NCI-H1048 (cell line): ENCODE measurements at places on chromosomes 11 and 22.

GRCh38 chr11:112186304-112186703 lies 11.0 kb downstream of the BCO2 start:
- DNase-seq, result no peak

DNA sequence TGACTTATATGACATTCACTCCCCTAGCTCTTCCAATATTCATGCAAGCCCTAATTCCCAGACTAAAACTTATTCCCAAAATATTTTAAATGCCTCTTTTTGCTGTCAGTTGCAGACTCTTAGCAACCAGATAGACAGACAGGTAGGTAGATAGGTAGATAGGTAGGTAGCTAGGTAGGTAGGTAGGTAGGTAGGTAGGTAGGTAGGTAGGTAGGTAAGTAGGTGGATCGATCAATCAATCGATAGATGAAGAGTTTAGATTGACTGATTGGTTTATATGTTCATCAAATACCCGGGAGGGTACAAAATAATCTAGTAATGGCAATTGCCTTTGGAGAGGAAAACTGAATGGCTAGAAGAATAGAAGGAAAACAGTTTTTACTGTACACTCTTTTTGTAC lies 86.3 kb downstream of the TTC28 start:
- DNase-seq, result no peak

GRCh38 chr22:42217019-42217751 lies 53.3 kb downstream of the TCF20 start:
- DNase-seq, result no peak

GRCh38 chr11:129275828-129276227 lies 83.7 kb upstream of the ARHGAP32 start:
- DNase-seq, result no peak

DNA sequence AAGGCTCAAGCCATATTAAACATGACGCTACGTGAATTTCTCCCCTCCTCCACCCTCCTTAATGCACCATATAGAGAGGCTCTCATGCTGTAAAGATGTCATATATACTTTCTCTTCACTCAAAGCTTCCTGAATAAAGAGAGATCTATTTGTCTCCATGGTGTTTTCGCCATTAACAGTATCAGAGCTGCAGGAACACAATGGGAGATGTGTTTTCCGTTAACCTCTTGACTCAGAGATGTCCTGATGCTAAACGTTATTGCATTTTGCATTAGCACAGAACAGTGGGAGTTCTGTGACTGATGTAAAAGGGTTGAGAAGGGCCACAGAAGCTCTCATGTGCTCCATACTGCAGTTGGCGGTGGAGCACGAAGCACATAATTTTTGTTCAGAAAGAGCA lies 25.7 kb upstream of the BLID start:
- DNase-seq, result no peak

GRCh38 chr11:28673691-28674432 lies 565.7 kb downstream of the METTL15 start:
- no peak for DNase-seq

GRCh38 chr22:38267086-38267485 lies 5.7 kb downstream of the TMEM184B start:
- DNase-seq, result no peak

DNA sequence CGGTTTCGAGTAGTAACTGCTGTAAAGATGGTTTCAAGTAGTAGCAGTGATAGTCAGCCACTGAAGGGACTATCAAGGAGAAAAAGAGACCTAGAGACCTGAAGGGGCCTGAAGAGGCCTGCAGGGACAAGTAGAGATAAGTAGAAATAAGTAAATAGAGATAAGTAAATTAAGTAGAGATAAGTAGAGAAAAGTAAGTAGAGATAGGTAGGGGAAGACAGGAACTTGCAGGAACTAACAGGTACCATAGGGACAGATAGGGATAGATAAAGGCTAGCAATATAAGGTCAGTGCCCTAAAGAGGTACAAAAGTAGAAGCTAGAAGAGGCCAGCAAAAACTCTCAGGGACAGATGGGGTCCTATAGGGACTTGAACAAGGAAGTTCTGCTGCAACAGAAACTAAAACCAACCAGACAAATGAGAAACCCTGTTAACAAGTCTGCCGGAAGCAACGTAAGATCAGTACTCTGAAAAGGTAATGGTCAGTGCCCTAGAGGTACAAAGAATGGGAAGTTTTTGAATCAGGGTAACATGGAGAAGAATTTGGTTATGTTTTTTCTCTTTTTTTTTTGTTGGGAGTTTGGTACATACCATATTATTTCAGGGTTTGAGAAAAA lies 9.6 kb upstream of the SC5D start:
- DNase-seq, result no peak

GRCh38 chr11:128725630-128726319 lies 31.9 kb downstream of the FLI1 start:
- DNase-seq, result no peak

DNA sequence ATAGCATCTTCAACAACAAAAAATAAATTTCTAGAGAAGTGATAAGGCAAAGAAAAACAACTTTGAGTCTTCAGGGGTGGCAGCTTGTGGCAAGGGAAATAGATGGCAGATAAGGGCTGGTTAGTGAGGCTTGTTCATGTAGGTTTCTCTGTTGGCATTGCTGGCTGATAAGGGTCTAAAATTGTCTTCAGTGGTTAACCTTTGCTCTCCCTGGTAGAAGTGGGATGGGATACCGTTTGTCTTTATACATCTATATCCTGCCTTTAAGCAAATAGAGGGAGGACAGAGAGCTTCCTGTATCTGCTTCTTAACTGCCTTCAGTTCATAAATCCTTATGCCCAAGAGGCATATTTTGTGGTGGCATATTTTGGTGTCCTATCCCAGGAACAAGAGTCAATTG lies 57.1 kb downstream of the TRAF6 start:
- no peak for DNase-seq

DNA sequence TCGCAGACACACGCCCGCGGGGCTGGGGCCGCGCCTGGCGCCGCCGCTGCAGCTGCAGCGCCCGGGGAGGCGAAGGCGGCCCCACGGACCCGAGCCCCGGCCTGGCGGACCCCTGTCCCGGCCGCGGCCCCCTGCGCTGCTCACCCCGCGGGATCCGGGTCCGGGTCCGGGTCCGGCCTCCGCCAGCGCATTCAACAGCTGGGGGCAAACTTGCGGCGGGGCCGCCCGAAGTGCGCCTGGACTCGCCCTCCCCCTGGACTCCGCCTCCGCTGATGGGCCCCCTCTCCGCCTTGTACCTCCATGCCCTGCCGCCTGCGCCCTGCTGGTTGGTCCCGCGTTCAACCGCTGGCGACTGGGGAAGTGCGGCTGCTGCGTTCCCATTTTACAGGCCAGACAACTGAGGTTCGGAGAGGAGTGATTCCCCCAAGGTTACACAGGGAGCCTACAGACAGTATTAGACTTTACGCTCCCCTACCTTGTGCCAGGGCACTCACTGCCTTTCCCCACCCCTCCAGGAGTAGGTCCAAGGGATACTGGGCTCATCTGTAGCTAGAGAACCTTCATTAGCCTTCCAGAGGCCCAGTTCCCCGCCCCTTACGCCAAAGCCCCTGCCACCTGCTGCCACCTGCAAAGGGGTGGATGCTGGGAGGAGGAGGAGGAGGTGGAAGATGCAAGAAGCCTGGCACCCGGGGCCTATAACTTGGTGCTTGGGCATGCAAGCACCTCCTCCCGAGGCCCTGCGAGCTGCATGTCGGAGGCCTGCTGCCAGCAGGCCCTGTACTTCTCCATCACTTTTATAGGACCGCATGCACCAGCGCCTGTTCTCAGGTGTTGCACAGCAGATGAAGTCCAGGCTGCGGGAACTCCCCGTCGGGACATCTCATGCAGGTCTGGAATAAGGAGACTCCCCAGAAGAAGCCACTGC lies 694 bp upstream of the ELFN2 start:
- no peak for DNase-seq

GRCh38 chr11:71097506-71098240 lies 154.7 kb downstream of the SHANK2 start:
- DNase-seq, result no peak

DNA sequence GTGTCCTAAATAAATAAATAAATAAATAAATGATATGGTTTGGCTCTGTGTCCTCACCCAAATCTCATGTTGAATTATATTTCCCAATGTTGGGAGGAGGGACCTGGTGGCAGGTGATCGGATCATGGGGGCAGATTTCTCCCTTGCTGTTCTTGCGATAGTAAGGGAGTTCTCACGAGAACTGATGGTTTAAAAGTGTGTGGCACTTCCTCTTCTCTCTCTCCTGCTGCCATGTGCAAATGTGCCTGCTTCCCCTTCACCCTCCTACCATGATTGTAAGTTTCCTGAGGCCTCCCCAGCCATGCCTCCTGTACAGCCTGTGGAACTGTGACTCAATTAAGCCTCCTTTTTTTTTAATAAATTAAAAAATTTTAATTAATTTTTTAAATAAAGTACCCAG lies 138.2 kb downstream of the FBXO7 start:
- DNase-seq, result no peak

DNA sequence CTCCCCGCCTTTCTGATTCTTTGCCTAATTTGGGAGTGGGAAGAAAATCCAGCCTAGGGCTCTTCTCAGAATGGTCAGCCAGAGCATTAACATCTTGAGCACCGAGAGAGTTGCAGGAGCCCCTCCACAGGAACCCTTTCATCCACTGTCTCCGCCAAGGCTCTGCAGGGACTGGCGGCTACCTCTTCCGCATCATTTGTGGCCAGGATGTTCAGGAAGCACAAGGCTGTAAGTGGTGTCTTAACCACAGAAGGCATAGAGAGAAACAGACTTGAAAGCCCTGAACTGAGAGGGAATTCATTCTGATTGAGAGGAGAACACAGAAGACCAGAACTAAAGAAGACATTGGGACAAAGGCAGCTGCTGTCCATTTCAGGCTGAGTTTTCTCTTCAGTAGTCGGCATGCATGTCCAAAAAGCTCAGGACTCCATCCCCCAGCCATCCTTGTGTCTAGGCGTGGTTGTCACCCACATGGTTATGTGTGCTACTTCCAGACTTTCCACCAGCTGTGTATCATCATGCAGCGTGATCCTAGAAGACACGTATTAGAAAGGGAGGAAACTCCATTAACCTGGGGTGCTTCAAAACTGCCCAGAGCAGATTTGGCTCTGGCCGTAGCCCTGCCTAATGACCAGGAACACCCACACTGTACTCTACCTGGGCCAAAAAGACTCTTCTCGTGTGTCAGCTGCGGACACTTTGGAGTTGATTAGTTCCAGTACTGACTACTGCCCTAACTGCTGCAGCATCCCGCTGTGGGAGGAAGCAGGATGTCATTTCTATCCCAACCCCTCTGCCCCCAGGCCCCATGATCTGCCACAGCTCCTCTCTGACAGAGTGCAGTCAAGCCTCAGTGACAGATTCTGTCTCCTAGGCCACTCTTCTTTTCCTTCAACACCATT lies 725.1 kb downstream of the NTM start:
- DNase-seq, result no peak

- no peak for DNase-seq
Observed at GRCh38 chr11:117731722-117732290, 65.2 kb downstream of the DSCAML1 start.

DNA sequence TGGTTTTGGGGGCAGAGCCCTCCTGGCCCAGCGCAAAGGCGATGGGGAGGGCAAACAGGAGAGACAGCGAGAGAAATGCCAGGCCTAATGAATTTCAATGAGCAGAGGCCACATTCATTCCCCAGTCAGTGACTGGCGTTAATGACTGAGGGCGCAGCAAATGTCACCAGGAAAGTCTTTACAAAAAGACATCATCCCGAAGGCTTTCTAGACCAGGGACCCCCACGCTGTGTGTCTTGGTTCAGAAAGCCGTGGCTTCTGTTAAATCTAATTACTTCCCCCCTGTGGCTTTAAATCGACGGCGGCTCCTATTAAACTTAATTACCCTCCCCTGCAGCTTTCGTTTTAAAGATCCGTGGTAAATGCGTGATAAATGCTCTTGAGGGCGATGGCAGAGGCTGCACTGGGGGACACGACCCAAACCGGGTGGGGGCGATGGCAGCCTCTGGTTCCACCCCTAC lies 1.6 kb upstream of the FGF19 start:
- no peak for DNase-seq

DNA sequence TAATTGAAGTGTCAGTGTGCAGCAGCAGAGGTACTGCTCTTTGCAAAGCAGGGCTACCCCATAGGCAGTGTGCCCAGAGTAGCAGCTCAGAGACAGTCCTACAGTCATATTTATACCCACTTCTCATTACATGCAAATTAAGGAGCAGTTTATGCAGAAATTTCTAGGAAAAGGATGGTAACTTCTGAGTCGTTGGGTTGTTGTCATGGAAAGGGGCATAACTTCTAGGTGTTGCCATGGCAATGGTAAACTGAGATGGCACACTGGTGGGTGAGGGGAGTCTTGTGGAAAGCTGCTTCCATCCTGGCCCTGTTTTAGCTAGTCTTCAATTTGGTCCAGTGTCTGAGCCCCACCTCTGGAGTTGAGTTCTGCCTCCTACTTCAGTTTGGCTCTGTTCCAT lies 77.4 kb downstream of the MN1 start:
- DNase-seq, result no peak

GRCh38 chr11:80872116-80872728 lies 1431.4 kb upstream of the TENM4 start:
- DNase-seq, result no peak

GRCh38 chr11:827897-828192 lies at the start of gene CRACR2B:
CRACR2B (plus strand) TSS chr11:827919; CDS start chr11:828608, 689 bp downstream.
- no peak for DNase-seq

- DNase-seq, result peak; percentile 75
Observed at GRCh38 chr11:111336582-111337256, 38.4 kb downstream of the POU2AF3 start.

GRCh38 chr11:46641639-46642038 lies 24.3 kb downstream of the ATG13 start:
- no peak for DNase-seq

DNA sequence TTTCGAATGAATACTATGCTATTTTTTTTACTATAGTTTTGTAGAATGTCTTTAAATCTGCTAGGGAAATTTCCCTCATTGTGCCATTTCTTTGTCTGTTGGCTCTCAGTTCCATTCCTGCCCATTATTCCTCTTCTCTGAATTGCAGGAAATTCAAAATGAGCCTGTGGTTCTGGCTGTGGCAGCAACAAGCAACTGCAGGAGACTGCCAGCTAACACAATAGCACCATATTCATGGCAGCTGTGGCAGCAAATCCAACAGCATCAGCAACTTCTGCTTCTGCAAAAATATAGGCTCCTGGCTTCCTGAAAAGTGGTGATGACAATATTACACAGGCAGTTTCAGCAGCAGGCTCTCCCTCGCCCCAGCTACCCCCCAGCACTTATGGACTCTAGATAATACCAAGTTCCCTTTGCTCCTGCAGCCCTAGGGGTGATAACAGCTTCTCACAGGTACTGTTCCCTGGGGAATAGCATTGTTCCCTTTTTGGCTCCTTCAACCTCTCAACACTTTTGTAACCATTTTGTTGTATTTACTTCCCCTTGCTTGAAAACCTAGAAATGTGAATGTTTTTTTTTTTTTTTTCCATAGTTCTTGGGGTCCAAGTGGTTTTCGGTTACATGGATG lies 9.3 kb downstream of the PATE4 start:
- DNase-seq, result no peak

GRCh38 chr11:133659538-133660201 lies 127.4 kb upstream of the OPCML start:
- DNase-seq, result no peak
